ENCODE measurements at places on chromosomes 1 and 21. TPM values are rescaled to one million over a fixed set of nuclear protein-coding genes. Genes with fewer than 3 reads are reported as not detected.

Gene NES
- not detected for total RNA-seq

Gene CTBS
- total RNA-seq: 14.8 TPM

Gene RORC
- 7.3 TPM for total RNA-seq

Gene ST6GALNAC5
- not detected for total RNA-seq

Gene FLG2
- not detected for total RNA-seq

Gene ATP1A4
- total RNA-seq: not detected

Gene DIRAS3
- total RNA-seq: not detected

Gene NBPF8
- 40.0 TPM for total RNA-seq

DNA sequence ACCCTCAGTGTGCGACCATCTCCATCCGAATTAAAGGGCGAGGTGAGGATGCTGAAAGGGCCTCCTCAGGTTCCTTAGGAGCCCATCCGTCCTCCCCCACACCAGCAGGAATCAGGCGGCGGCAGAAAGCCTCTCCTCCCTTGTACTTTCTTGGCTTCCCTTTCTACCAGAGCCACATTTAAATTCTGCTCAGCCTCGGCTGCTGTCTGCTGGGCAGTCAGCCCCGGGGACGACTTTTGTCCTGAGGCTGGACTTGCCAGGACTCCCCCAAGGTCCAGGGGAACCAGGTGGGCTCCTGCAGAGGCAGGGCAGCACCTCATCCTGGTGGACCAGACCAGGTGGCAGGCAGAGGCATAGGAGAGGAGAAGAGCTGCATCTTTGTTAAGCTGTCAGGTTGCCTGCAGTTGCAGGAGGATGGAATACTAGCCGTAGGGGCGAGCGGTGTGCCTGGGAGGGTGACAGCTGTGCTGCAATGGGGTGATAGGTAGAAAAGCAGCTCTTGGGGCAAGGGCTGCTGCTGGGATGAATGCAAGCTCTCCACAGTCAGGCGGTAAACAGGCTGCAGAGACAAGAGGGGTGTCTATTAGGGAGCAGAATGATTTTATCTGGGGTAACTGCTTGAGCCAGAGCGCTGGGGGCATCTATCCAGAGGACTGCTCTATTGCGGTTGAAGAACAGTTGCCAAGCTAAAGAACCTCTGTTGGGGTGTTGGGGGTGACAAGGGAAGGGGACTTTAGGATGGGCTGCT, 46.2 kb upstream of the WASF2 start:
- peaks cover 15% of the 10 kb centered on the region for H3K36me3 ChIP-seq
- H3K27me3 ChIP-seq: no peaks in the 10 kb centered on the region
- no peak overlapping the region for H3K4me3 ChIP-seq

- H3K4me1 ChIP-seq: no peaks in the 10 kb centered on the region
- no peaks in the 10 kb centered on the region for H3K36me3 ChIP-seq
- no peaks in the 10 kb centered on the region for H3K27me3 ChIP-seq
- no peak overlapping the region for H3K27ac ChIP-seq
Measured at GRCh38 chr1:177495878-177496277, 325.1 kb downstream of the BRINP2 start.

DNA sequence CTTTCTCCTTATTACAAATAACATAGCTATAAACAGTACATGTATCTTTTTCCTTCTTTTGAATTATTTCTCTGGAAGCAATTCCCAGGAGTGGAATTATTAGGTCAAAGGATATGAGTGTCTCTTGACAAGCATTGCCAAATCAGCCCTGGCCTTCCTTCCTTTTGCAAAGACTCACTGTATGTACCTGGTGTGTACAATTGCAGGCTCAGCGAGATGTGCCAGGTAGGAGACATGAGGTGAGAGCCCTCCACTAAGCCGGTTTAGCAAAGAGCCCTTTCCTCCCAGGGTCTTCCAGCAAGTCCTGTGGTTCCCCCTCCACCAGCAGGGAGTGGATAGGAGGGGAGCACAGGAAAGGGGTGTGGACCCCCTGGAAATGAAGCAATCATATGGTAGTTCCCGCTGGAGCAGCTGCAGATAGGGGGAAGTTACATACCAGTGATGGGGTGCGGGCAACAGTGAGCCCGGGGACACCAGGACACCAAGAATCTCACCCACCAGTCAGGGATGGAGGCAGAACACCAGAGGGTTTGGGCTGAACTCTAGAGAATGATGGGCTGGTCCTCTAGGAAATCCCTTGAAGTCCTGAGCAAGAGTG, 18.3 kb downstream of the RCSD1 start:
- H3K27me3 ChIP-seq: no peaks in the 10 kb centered on the region
- no peak for DNase-seq
- peaks cover 76% of the 10 kb centered on the region for H3K4me1 ChIP-seq
- H3K4me3 ChIP-seq: no peak overlapping the region

DNA sequence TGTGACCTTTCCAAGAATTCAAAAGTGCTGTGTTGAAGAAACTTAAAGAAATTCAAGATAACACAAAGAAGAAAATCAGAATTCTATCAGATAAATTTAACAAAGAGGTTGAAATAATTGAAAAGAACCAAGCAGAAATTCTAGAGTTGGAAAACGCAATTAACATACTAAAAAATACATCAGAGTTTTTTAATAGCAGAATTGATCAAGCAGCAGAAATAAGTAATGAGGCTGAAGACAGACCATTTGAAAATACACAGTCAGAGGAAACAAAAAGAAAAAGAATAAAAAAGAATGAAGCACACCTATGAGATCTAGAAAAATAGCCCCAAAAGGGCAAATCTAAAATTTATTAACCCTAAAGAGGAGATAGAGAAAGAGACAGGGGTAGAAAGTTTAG, 218.1 kb upstream of the KAZN start:
- no peaks in the 10 kb centered on the region for H3K36me3 ChIP-seq
- H3K27ac ChIP-seq: no peak overlapping the region

- DNase-seq: no peak
- H3K36me3 ChIP-seq: no peaks in the 10 kb centered on the region
- no peak overlapping the region for H3K4me3 ChIP-seq
- H3K27ac ChIP-seq: no peak overlapping the region
- H3K27me3 ChIP-seq: peaks cover 6% of the 10 kb centered on the region
- no peaks in the 10 kb centered on the region for H3K4me1 ChIP-seq
Measured at GRCh38 chr1:87688136-87688535, 359.5 kb downstream of the LMO4 start.

DNA sequence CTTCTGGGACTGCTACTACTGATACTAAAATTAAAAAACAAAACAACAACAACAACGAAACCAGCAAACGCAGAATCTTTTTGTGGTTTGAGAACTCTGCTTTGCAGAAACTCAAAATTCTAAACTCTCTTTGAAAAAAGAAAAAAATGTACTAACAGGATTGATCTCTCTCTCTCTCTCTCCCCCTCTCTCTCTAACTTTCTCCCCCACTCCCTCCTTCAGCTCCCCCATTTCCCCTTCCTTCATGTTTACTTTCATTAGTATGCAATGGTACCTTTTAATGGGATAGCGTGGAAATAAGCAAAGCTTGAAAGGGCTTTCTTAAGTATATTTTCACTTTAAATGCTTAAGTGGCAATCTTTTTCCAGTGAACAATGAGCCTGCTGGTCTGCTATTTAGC, 562.6 kb upstream of the ADGRL2 start:
- no peaks in the 10 kb centered on the region for H3K27me3 ChIP-seq
- no peak overlapping the region for H3K4me3 ChIP-seq
- no peak overlapping the region for H3K27ac ChIP-seq
- H3K4me1 ChIP-seq: no peaks in the 10 kb centered on the region
- DNase-seq: no peak

DNA sequence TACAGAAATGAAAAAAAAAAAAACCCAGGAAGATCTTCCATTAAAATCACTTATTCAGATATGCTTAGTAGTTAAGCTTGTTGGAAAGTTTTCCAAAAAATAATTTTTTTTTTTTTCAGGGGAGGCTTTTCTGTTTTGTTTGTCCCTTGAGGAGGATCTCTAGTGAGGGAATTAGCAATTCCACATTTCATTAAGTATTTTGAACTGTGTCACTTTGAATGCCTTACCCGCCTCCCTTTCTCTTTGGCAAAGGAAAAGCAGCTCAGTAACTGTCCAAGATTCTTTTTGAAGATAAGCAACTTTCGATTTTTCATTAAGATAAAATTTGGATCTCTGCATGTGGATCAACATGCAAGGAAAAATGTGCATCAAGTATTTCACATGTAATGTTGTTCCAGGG, 1.8 kb downstream of the NTNG1 start:
- no peak overlapping the region for H3K27ac ChIP-seq
- H3K36me3 ChIP-seq: no peaks in the 10 kb centered on the region

DNA sequence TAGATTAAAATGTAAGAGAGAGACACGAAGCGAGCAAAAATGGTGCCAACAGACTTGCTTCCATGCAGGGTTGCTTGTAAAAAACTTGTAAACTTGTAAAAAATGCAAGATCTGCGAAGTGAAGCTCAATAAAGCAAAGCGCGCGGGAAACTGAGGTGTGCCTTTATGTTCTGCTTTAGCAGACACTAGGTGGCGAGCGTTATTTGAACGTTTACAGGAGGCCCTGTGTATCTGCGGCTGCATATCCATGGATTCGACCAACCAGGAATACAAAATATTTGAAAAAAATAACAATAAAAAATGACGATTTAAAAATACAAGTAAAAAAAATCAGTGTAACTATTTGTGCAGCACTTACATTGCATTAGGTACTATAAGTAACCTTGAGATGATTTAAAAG, 1.5 kb downstream of the UBE2G2 start:
- peak overlapping the region; percentile 99 for H3K4me3 ChIP-seq
- peaks cover 58% of the 10 kb centered on the region for H3K4me1 ChIP-seq
- peaks cover 37% of the 10 kb centered on the region for H3K36me3 ChIP-seq
- DNase-seq: peak; percentile 34
- no peaks in the 10 kb centered on the region for H3K27me3 ChIP-seq

- H3K36me3 ChIP-seq: no peaks in the 10 kb centered on the region
- H3K4me1 ChIP-seq: no peaks in the 10 kb centered on the region
- no peak for DNase-seq
- no peaks in the 10 kb centered on the region for H3K27me3 ChIP-seq
- H3K27ac ChIP-seq: no peak overlapping the region
Measured at GRCh38 chr21:27813750-27814149, 846.9 kb upstream of the ADAMTS5 start.

GRCh38 chr1:202029171-202029665, 18.8 kb downstream of the ELF3 start:
- H3K4me3 ChIP-seq: no peak overlapping the region
- no peaks in the 10 kb centered on the region for H3K4me1 ChIP-seq
- H3K36me3 ChIP-seq: no peaks in the 10 kb centered on the region
- H3K27me3 ChIP-seq: peaks cover 3% of the 10 kb centered on the region
- H3K27ac ChIP-seq: no peak overlapping the region

- DNase-seq: no peak
- H3K27ac ChIP-seq: no peak overlapping the region
- no peaks in the 10 kb centered on the region for H3K36me3 ChIP-seq
Measured at GRCh38 chr1:178784131-178784536, 59.1 kb downstream of the RALGPS2 start.

DNA sequence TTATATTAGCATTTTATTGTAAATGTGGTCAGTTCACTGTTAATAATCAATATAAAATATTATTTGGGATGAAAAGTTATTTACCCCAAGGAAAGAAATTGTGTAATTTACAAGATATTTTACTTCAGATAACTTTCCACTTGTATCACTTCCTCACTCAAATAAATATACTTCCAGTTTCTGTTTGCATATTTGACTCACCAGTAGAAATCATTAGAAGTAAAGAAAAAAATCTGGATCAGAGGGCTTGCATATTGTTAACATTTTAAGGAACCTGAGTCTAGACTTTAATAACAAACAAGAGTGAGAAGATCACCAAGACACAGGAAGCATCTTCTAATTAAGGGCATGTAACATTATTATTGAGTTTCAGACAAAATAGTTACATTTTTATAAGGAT, 347 bp upstream of the KRTAP20-4 start:
- H3K4me1 ChIP-seq: no peaks in the 10 kb centered on the region
- no peak overlapping the region for H3K27ac ChIP-seq
- DNase-seq: no peak
- peaks cover 2% of the 10 kb centered on the region for H3K27me3 ChIP-seq
- H3K4me3 ChIP-seq: no peak overlapping the region
- H3K36me3 ChIP-seq: no peaks in the 10 kb centered on the region

DNA sequence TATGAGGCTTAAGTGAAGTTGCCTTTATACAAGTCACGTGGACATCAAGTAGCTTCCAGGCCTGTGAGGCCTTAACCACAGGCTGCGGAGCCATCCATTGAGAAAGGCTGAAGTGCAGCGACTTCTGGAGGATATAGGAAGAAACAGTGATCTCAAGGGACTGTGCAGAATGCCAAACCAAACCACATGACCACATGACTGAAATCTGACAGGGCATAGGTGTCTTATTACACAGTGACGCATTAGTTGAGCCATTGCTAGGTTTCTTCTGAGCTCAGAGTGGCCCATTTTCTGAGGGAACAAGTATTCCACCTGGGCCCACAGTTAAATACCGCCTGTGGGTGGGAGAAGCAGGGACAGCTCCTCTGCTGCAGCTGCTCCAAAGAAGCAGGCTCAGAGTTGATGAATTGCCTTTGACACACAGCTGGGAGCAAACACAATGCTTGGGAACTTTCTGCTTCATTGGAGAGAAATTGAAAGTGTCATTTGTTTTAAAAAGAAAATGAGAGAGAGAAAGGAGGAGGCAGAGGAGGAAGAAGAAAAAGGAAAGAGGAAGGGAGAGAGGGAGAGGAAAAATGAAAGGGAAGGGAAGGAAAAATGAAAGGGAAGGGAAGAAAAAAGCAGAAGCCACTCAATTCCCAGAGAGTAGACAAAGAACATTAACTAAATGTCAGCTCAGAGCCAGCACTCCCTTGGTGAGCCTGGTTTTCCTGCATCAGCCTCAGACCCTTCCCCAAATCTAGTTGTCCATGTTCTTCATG, 94.4 kb downstream of the COLGALT2 start:
- H3K27ac ChIP-seq: no peak overlapping the region
- no peak overlapping the region for H3K4me3 ChIP-seq
- no peaks in the 10 kb centered on the region for H3K27me3 ChIP-seq
- H3K36me3 ChIP-seq: no peaks in the 10 kb centered on the region
- DNase-seq: no peak
- no peaks in the 10 kb centered on the region for H3K4me1 ChIP-seq

DNA sequence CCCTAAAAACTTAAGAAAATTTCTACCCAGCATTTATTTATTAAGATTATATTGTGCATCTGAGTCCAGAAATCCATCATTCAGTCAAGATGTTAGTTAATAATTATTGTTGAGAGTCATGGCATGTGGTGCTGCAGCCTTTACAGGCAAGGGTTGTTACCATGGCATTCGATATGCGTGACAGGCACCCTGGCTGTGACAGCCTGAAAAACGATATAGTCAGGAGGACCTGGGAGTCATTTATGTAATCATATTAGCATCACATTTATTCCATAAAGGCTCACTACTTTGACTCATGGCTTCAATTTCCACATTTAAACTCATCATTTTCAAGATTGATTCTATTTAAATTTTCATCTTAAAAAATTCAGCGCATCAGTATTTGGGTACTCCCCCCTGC, 68.0 kb downstream of the CACHD1 start:
- DNase-seq: no peak
- H3K36me3 ChIP-seq: peaks cover 6% of the 10 kb centered on the region
- H3K4me3 ChIP-seq: no peak overlapping the region
- peaks cover 47% of the 10 kb centered on the region for H3K4me1 ChIP-seq
- H3K27me3 ChIP-seq: no peaks in the 10 kb centered on the region
- no peak overlapping the region for H3K27ac ChIP-seq

GRCh38 chr1:29574871-29575270, 338.5 kb downstream of the PTPRU start:
- no peak overlapping the region for H3K4me3 ChIP-seq
- no peaks in the 10 kb centered on the region for H3K27me3 ChIP-seq
- no peaks in the 10 kb centered on the region for H3K36me3 ChIP-seq
- no peaks in the 10 kb centered on the region for H3K4me1 ChIP-seq
- no peak overlapping the region for H3K27ac ChIP-seq
- DNase-seq: no peak

- H3K4me3 ChIP-seq: no peak overlapping the region
- no peak for DNase-seq
- H3K36me3 ChIP-seq: no peaks in the 10 kb centered on the region
- no peaks in the 10 kb centered on the region for H3K4me1 ChIP-seq
Measured at GRCh38 chr1:161982917-161983316, 40.8 kb downstream of the OLFML2B start.

All from activated CD4-positive, alpha-beta T cell treated with anti-CD3 and anti-CD28 coated beads, Interleukin-2, amount 10 ng/mL, durations not matched to agents 7 days and 5 days (primary cell).